K562 (cell line): ENCODE measurements at places on chromosomes 12 and 14.

- no peak for DNase-seq
Observed at GRCh38 chr12:109202770-109203169, 86.4 kb downstream of the ACACB start.

DNA sequence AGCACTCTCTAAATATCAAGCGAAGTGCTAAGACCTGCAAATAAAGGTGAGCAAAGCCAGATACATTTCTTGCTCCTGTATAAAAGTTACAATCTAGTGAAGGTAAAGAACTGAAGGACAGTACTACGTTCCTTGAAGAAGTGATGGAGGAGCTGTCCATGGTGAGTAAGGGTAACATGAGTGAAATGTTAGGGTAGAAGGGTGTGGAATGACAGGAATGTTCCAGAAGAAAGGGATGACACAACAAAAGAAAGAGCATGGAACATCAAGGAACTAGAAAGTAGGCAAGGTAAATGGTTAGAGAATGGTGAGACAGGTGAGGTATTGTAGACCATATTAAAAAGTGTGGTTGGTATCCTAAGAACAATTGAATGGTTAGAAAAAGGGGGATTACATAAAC, 272.4 kb downstream of the ACSS3 start:
- no peak for DNase-seq

DNA sequence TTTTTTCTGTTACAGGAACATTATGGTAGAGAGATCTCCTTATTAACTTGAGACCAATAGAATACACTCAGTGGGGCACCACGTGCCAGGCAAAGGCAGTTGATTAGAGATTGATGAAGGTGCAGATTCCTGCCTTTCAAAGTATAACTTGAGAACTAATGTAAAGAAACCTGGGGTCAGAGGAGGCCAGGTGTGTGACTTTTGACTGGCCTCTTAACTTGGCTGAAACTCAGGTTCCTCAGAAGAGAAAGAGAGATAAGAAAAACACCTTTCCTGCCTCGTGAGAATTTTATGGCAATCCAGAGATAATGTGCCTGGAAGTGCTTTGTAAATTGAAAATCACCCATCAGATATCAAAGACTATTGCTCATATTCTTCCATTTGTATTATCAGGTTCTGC, 110.7 kb upstream of the GZMB start:
- DNase-seq, result no peak

- DNase-seq, result no peak
Observed at GRCh38 chr14:33457021-33457420, 493.9 kb downstream of the EGLN3 start.

DNA sequence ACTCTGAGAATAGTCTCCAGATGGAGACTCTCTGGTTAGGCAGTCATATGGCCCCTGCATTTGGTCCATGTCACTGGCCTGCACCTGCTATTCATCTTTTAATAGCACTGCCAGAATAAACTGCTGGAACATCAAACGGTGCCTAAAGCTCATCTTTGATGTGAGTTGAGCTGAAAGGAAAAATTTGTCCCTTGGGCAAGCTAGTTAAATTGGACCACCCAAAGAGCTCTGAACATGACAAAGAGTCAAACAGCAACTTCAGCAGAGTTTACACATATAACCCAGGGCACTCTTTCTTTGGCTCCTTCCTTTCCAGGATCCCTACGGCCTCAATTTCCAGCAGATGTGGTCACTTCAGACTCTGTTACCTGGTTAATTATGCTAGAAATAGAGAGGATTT, 269.9 kb downstream of the RPL10L start:
- DNase-seq, result no peak

- DNase-seq, result no peak
Observed at GRCh38 chr12:88644946-88645702, 64.9 kb upstream of the KITLG start.

- no peak for DNase-seq
Observed at GRCh38 chr14:24633353-24633752, 637 bp downstream of the GZMB start.

GRCh38 chr14:98931911-98932310, 340.1 kb downstream of the BCL11B start:
- DNase-seq, result no peak

GRCh38 chr12:12294215-12295005, 27.6 kb upstream of the LRP6 start:
- no peak for DNase-seq

GRCh38 chr14:51095854-51096823, 1.2 kb upstream of the TRIM9 start:
- no peak for DNase-seq
